Smooth muscle cell of the umbilical artery (primary cell): ENCODE measurements at places on chromosomes 1 and 21. TPM values are rescaled to one million over a fixed set of nuclear protein-coding genes. Genes with fewer than 3 reads are reported as not detected.

Gene HCN3
- 0.69 and 1.2 TPM in 2 replicates for total RNA-seq

Gene LIN28A
- total RNA-seq, result not detected in 2 replicates

Gene GBP7
- total RNA-seq, result not detected in 2 replicates

Gene PLA2G4A
- total RNA-seq, result 9.2 and 19.3 TPM in 2 replicates

Gene USH2A
- total RNA-seq, result not detected in 2 replicates
